Stimulated activated CD4-positive, alpha-beta T cell treated with anti-CD3 and anti-CD28 coated beads, Interleukin-2, amount 100 ng/mL, for 4 hours (primary cell): ENCODE measurements at places on chromosomes 2 and 18.

DNA sequence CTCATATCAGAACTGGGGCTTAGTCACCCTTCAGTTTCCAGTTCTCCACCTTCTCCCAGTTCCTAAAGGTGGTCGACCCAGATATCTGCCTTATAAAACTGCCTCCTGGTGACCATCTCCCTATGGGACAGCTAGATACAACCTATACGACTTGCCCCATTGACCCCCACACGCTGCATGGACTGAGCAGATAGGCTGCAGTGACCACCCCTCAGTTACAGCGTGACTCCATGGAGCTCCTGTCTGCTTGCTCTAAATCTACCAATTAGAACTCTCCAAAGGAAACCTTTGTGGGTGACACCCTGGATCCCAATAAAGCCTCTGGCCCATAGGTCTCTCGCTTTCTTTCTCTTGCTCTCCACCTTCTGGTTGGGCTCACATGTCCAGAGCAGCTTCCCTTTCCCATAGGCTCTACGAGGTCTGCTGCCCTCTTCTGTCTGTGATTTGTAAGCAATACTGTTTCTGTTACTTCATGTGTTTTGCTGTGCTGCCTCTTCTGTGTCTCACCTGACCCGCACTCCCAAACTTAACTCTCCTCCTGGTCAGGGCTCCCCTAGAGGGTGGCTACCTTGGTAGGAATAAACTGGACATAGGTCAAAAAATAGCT is 971.3 kb upstream of the FAM98A start:
- DNase-seq, result no peak

- DNase-seq, result no peak
These were observed 25.8 kb upstream of the IL18RAP start for GRCh38 chr2:102397209-102397608.

DNA sequence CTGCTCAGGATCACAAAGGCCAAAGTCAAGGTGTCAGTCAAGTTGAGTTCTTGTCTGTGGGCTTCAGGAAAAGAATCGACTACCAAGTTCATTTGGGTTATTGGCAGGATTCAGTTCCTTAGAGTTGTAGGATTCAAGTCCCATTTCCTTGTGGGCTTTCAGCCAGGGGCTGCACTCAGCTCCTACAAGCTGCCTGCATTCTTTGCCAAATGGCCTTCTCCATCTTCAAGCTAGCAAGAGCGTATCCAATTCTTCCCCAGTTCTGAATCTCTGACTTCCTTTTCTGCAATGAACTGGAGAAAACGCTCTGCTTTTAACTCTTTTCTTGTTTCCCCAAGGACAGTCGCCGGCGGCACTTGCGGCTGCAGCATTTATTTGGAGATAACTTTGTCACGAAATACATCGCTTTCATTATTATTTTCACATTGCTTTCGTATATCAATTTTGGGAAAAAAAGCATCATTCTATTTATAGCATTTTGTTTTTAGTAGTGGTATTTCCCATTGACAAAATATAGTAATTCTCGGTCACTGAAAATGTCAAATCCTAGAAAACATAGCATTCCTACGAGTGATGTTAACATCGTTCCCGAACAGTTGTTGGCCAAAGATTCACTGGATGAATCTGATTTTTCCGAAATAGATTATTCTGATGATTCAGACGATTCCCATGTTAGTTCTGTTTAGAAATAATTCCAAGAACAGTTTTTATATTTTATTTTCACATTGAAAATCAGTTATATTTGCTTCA is 59.6 kb upstream of the SERPINE2 start:
- DNase-seq, result no peak

DNA sequence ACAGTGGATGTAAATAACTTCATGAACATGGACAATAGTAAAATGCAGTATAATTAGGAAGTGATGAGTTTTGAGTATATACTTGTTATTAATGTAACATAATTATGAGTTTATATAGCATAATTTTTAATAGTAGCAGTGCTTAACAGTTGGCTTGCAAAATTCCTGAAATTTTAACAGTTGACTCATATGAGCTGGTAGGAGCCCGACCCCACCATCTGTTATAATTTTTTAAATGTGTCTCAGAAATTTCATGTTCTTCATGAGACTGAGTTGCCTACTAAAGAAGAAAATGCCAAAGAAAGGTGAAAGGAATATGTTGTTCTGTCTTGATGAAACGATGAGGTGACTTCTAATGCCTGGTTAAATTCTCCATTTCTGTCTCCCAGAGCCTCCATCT is 62.6 kb downstream of the ITGB1BP1 start:
- DNase-seq, result no peak

DNA sequence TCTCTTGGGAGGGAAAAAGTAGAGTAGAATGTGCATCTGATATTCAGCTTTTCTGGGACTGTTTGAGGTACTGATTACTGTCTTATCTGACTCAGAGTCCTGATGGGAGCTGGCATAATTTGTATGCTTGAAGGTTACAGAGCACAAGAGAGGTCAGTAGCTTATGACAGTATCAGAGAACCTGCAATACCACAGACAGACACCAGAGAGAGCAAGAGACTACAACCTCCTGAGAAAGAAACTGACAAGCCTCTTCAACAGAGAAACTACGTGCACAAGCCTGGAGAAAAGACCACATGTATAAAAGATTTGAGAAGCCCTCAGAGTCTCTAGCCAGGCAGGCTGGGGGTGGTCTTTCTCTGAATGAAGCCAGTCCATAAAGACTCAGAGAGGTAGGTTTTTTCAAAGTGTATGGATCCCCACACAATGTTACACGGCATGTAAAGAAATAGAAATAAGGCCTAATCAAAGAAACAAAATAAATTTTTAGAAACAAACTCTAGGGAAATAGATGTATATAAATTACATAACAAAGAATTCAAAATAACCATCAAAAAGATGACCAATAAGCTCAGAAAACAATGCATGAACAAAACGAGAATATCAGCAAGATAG is 568.3 kb downstream of the LRRTM4 start:
- DNase-seq, result no peak

- no peak for DNase-seq
These were observed 117.7 kb upstream of the SETBP1 start for GRCh38 chr18:44562986-44563385.

DNA sequence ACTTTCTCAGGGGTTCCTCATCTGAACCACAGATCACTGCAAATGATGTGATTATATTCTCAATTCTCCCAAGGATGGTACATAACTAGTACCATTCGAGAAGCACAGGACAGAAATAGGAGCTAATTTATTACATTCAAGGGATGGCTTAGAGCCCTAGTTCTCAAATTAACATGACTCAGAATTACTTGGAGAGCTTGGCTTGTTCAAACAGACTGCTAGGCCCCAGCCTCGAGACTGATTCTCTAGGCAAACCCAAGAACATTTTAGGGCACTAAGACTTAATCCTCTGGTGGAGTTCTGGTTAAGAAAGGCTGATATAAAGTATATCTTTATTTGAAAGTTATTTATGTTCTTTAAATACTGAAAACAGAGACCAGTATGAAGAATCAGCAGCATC is 35.8 kb downstream of the HIBCH start:
- DNase-seq, result no peak

DNA sequence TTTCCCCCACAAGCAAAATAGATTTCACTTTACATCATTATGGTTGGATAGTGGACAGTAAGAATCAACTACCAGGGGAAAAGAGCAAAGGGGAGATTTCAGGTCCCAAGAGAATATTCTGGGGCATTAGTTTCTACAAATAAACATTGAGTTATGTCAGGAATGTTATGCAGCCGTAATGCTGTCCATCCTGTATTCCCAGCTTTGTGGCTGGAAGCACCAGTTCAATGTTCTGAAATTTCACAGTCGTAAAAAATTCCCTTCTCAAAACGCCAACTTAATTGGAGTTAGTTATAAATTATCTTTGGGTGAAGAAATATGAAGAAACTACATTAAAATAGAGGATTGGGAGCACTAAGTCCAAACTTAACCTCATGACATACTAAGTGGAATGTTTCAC is 141.5 kb upstream of the FIGN start:
- no peak for DNase-seq

GRCh38 chr2:72953976-72954375 is 36.7 kb downstream of the EMX1 start:
- DNase-seq, result no peak

DNA sequence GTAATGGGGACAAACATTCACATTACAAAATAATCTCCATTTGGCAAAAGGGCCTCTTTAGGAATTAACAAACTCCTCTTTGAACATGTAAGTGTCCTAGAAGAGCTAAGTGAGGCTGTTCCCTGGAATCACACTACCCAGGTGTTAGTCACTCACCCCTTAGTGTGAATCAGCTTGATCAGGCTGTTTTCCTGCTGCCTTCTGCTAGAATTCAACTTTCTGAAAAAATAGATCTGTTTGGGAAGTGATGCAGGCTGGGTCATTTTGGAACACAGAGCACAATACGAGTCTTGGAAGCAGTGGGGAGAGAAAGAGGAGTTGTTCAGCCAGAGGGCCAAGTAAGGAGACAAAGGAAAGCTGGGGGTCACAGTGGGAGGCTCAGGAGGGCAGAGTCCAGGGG is 40.0 kb downstream of the TTC32 start:
- DNase-seq, result no peak

GRCh38 chr2:22520369-22521288 is 864.4 kb upstream of the KLHL29 start:
- no peak for DNase-seq
